Natural killer cell (primary cell): ENCODE measurements at places on chromosomes 1 and 21. TPM values are rescaled to one million over a fixed set of nuclear protein-coding genes. Genes with fewer than 3 reads are reported as not detected.

- DNase-seq: no peak
- H3K27ac ChIP-seq: no peak overlapping the region
- peaks cover 4% of the 10 kb centered on the region for H3K4me1 ChIP-seq
- H3K27me3 ChIP-seq: no peaks in the 10 kb centered on the region
These were observed 102.7 kb downstream of the RUNX1 start for GRCh38 chr21:34946385-34946840.

DNA sequence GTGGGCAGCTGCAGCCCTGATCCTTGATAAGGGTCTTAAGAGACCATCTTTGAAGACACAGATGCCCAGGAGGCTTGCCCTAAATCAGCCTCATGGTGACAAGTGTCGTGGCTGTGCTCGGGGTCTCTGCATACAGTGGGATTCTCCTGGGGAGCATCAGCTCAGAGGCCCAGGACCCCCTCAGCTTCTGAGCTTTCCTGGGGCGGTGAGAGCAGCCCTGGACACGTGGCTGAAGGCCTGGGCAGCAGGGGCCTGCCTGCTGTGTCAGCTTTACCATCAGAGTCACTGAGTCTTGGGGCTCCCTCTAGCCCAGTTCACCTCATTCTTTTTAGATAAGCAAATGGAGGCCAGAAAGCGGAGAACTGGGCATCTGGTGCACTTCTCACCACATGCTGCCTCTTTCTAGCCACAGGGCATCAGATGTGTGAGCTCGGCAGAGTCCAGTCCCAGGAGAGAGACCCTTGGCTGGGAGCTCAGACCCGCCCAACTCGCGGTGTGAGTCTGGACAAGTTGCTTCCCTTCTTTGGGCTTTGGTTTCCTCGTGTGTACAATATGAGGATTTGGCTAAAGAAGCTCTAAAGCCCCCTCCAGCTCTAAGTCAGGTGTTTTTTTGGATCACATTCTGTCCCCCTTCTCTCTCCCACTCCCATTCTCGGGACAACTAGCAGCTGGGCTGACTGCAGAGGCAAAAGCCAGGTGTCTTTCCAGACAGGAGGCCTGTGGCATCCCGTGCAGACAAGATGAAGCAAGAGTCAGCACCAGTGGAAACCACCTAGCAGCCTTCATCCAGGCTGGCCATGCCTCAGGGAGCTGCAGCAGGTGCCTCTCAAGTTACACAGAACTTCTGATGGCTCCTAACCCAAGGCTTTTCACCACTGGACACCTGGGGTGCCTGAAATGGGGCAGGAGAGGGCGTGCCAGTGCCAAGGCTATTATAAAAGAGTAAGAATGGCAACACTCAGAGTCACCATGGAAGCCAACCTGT lies 119.1 kb downstream of the KCNN3 start:
- no peaks in the 10 kb centered on the region for H3K27me3 ChIP-seq
- peaks cover 28% of the 10 kb centered on the region for H3K4me1 ChIP-seq
- no peak overlapping the region for H3K4me3 ChIP-seq
- DNase-seq: no peak

- no peaks in the 10 kb centered on the region for H3K27me3 ChIP-seq
- H3K27ac ChIP-seq: no peak overlapping the region
- DNase-seq: no peak
- H3K4me3 ChIP-seq: no peak overlapping the region
- H3K36me3 ChIP-seq: no peaks in the 10 kb centered on the region
These were observed 7.4 kb downstream of the AZIN2 start for GRCh38 chr1:33088119-33088906.

DNA sequence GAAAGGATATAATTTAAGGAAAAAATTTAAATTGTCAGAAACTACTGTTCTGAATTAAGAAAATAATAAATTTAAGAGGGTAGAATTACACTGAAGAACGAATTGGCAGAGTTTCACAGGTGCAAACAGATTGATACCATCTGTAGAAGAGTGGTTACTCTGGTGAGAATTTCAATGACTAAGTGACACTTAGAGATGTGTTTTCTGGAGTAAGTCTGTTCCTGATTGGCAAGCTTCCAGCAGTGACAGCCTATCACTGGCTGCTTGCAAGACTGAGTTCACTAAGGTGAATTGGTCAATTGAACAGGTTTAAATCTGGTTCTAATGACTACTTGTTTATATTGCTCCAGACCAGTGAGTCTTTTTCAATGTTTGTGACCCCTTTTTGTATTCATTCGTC lies 838.2 kb upstream of the RGS18 start:
- no peak for DNase-seq
- no peak overlapping the region for H3K27ac ChIP-seq
- no peaks in the 10 kb centered on the region for H3K27me3 ChIP-seq

- H3K36me3 ChIP-seq: no peaks in the 10 kb centered on the region
- no peaks in the 10 kb centered on the region for H3K4me1 ChIP-seq
- no peak overlapping the region for H3K27ac ChIP-seq
- H3K4me3 ChIP-seq: no peak overlapping the region
These were observed 38.2 kb upstream of the TSPAN2 start for GRCh38 chr1:115127539-115127938.

- no peak overlapping the region for H3K4me3 ChIP-seq
- H3K4me1 ChIP-seq: no peaks in the 10 kb centered on the region
- no peaks in the 10 kb centered on the region for H3K36me3 ChIP-seq
- H3K27me3 ChIP-seq: no peaks in the 10 kb centered on the region
- DNase-seq: no peak
- H3K27ac ChIP-seq: no peak overlapping the region
These were observed 9.2 kb upstream of the NGF start for GRCh38 chr1:115347282-115347681.

GRCh38 chr1:19450811-19451515 lies 34.4 kb downstream of the CAPZB start:
- no peak overlapping the region for H3K4me3 ChIP-seq
- peaks cover 73% of the 10 kb centered on the region for H3K4me1 ChIP-seq
- peaks cover 10% of the 10 kb centered on the region for H3K36me3 ChIP-seq

GRCh38 chr1:7434566-7434965 lies 336.5 kb upstream of the VAMP3 start:
- H3K27me3 ChIP-seq: no peaks in the 10 kb centered on the region
- H3K4me3 ChIP-seq: no peak overlapping the region
- DNase-seq: no peak

- H3K4me1 ChIP-seq: no peaks in the 10 kb centered on the region
- no peak overlapping the region for H3K4me3 ChIP-seq
- H3K36me3 ChIP-seq: no peaks in the 10 kb centered on the region
- no peaks in the 10 kb centered on the region for H3K27me3 ChIP-seq
- DNase-seq: no peak
These were observed 98.1 kb downstream of the NEGR1 start for GRCh38 chr1:72184099-72184701.

GRCh38 chr1:86247597-86248279 lies 91.2 kb upstream of the COL24A1 start:
- H3K4me3 ChIP-seq: no peak overlapping the region
- H3K27me3 ChIP-seq: no peaks in the 10 kb centered on the region
- H3K4me1 ChIP-seq: no peaks in the 10 kb centered on the region
- no peak overlapping the region for H3K27ac ChIP-seq

DNA sequence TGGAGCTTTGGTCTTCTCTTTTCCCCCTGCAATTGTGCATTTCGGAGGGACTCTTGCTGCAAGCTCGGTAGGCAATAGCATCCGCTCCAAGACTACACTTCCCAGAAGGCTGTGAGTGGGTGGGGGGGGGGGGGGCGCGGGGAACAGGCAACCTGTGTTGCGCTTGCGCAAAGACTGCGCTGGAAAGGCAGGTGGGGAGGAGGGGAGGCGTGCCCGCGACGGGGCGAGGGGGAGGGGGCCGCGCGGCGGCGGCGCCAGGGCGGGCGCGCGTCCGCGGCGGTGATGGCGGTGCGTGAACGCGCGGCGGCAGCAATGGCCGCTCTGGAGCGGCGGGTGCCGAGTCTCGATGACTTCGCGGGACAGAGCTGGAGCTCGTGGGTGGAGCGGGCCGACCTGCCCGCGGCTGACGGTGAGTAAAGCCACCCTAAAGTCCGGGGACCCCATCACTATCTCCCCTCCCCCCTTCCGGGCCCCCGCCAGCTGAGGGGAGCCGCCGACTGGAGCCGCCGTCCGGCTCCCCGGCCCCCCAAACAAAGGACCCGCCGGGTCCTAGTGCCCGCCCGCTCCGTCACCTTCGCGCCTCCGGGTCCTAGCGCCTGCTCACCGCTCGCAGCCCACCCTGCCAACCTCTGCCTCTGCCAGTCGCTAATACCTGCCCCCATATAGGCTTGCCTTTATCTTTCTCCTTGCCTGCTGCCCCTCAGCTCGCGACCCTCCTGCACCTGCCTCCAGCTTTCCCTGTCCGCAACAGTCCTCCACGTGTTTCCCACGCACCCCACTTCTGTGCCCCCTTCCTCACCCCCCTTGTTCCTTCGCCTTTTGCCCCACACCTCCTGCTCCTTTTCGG lies at the start of gene ATXN7L2:
TSS of gene ATXN7L2 (plus strand) at position 234 of the 847 bp plus-strand sequence. CDS start at position 283, 49 bp downstream.
- H3K4me1 ChIP-seq: peaks cover 17% of the 10 kb centered on the region
- peak; percentile 97 for DNase-seq
- H3K4me3 ChIP-seq: peak within 1 kb of the TSS; percentile 52
- H3K27me3 ChIP-seq: no peaks in the 10 kb centered on the region
- H3K27ac ChIP-seq: peak within 1 kb of the TSS; percentile 96

GRCh38 chr1:93662481-93663207 lies 19.0 kb downstream of the BCAR3 start:
- H3K4me1 ChIP-seq: no peaks in the 10 kb centered on the region
- no peak overlapping the region for H3K4me3 ChIP-seq
- DNase-seq: no peak

- H3K27ac ChIP-seq: no peak overlapping the region
- H3K4me1 ChIP-seq: peaks cover 23% of the 10 kb centered on the region
- no peak overlapping the region for H3K4me3 ChIP-seq
- no peaks in the 10 kb centered on the region for H3K27me3 ChIP-seq
- H3K36me3 ChIP-seq: no peaks in the 10 kb centered on the region
These were observed 11.8 kb downstream of the TP73 start for GRCh38 chr1:3663999-3664699.

DNA sequence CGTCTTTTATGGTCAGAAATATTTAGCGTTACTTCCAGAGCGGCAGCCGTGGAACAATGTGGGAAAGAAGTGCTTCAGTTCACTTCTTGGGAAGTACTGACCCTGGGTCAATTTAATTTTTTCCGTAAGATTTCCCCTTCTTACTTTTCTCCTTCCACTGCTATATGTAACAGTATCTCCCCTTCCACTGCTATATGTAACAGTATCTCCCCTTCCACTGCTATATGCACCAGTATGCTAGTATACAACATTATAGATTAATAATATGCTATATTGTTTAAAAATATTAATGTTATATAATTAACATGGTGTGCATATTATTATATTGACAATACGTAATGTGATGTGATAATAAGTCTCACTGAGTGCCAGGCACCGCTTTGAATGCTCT lies 69.7 kb upstream of the ERG start:
- H3K27me3 ChIP-seq: no peaks in the 10 kb centered on the region
- H3K4me3 ChIP-seq: no peak overlapping the region
- no peak overlapping the region for H3K27ac ChIP-seq
- no peak for DNase-seq
- no peaks in the 10 kb centered on the region for H3K36me3 ChIP-seq
- no peaks in the 10 kb centered on the region for H3K4me1 ChIP-seq

- no peak for DNase-seq
- H3K36me3 ChIP-seq: no peaks in the 10 kb centered on the region
- no peaks in the 10 kb centered on the region for H3K27me3 ChIP-seq
These were observed 490.8 kb upstream of the ADGRL4 start for GRCh38 chr1:79497193-79497773.

GRCh38 chr1:31382379-31382989 lies 9.6 kb upstream of the FABP3 start:
- H3K27ac ChIP-seq: no peak overlapping the region
- H3K4me3 ChIP-seq: no peak overlapping the region
- no peak for DNase-seq
- H3K27me3 ChIP-seq: no peaks in the 10 kb centered on the region

DNA sequence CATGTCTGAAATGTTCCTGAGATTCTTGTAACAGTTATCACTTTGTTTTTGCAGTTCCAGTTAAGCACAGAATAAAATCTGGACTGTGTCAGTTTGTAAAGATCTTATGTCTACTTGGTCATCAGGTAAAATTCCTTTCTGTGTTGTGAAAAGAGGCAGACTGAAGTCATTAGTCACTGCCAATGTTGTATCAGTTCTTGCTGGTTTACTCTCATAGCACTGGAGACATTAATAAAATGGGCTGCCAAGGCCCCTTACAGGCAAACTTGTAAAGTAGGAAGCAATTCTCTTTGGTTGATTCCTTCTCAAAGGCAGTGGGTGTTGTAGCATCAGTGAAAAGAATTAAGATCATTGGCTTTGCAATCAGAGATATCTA lies 61.4 kb upstream of the ST6GALNAC3 start:
- no peaks in the 10 kb centered on the region for H3K27me3 ChIP-seq
- no peaks in the 10 kb centered on the region for H3K4me1 ChIP-seq
- no peak for DNase-seq
- H3K4me3 ChIP-seq: no peak overlapping the region

GRCh38 chr1:19786988-19787423 lies 12.7 kb downstream of the TMCO4 start:
- no peaks in the 10 kb centered on the region for H3K4me1 ChIP-seq
- H3K4me3 ChIP-seq: no peak overlapping the region
- peaks cover 25% of the 10 kb centered on the region for H3K36me3 ChIP-seq

- peak overlapping the region; percentile 57 for H3K4me3 ChIP-seq
- no peak overlapping the region for H3K27ac ChIP-seq
- peaks cover 43% of the 10 kb centered on the region for H3K4me1 ChIP-seq
These were observed 687 bp upstream of the RASSF5 start for GRCh38 chr1:206506405-206507283.

DNA sequence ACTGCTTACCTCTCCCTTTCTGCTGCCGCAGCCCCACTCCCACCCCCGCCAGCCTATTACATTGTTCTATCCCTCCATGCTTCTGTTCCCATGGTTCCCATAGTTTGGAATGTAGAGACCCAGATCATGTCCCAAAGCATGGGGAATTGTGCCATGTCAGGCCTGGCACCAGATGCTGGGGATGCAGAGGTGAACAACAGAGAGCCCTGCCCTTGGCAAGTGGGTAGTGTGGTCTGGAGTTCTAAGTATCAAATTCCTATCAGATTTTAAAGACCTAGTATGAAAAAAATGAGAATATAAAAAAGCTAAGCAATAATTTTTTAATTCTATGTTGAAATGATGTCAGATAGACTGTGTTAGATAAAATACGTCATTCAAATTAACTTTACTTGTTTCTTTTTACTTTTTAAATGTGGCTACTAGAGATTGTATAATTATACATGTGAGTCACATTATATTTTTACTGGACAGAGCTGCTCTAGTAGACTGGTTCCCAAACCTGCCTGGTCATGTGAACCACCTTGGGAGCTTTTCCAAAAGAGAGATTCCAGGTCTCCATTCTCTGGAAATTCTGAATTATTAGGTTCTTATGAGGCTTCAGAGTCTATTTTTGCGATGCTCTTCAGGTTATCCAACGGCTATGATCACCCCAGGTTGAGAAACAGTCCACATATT lies 113.0 kb upstream of the DAB1 start:
- H3K36me3 ChIP-seq: no peaks in the 10 kb centered on the region
- no peaks in the 10 kb centered on the region for H3K27me3 ChIP-seq
- H3K4me3 ChIP-seq: no peak overlapping the region
- no peak overlapping the region for H3K27ac ChIP-seq

- peaks cover 12% of the 10 kb centered on the region for H3K4me1 ChIP-seq
- no peaks in the 10 kb centered on the region for H3K27me3 ChIP-seq
- H3K4me3 ChIP-seq: no peak overlapping the region
- peaks cover 5% of the 10 kb centered on the region for H3K36me3 ChIP-seq
- no peak overlapping the region for H3K27ac ChIP-seq
These were observed 4.1 kb downstream of the SNX27 start for GRCh38 chr1:151615711-151616504.

TIE1 gene
- 4.5 TPM for total RNA-seq

FCAMR gene
- total RNA-seq: not detected

RYR2 gene
- 1.2 TPM for total RNA-seq

RNF186 gene
- total RNA-seq: not detected

TMED5 gene
- 73.5 TPM for total RNA-seq

KIFAP3 gene
- 33.7 TPM for total RNA-seq

PPIAL4G gene
- 0.33 TPM for total RNA-seq

SLC9C2 gene
- total RNA-seq: not detected

FAM167B gene
- total RNA-seq: 0.80 TPM

RIPPLY3 gene
- not detected for total RNA-seq

PEAR1 gene
- total RNA-seq: 0.80 TPM

HUNK gene
- not detected for total RNA-seq

GJB5 gene
- not detected for total RNA-seq
